DMS79 (cell line): ENCODE measurements at places on chromosomes 2 and 18.

- no peak for DNase-seq
Observed at GRCh38 chr2:86331384-86331783, 6.0 kb downstream of the REEP1 start.

- no peak for DNase-seq
Observed at GRCh38 chr18:26971409-26971808, 105.9 kb upstream of the AQP4 start.

- no peak for DNase-seq
Observed at GRCh38 chr18:50717563-50717962, 102.3 kb downstream of the MRO start.

DNA sequence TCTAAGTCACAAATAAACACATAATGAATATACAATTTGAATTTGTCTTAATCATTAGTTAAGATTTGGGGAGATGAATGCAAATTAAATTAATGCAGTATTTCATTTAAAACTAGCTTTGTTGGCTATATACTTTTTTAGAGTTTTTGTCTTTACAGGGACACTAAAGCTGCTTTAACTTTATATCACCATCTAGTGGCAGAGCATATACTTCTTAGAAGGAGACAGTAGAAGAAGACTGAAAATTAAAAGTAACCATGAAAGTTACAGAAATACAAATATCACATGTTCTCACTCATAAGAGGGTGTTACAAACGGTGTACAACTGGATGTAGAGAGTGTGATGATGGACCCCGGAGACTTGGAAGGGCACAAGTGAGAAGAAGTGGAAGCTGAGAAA, 268.3 kb upstream of the NETO1 start:
- DNase-seq: no peak

DNA sequence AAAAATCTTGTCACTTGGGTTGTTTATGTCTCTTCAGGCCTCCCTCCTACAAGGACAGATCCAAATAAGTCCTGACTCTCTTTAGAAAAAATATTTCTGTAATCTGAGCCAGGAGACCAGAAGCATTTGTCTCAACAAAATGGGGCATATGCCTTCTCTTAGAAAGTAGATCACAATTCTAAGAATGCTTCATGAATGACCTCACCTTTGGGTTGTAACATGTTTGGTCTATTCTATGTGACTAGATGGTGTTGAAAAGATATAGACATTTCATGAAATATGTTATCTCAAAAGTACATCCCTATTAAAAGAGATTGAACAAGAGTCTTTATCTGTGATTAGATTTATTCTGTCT, 159.0 kb upstream of the SETBP1 start:
- no peak for DNase-seq

DNA sequence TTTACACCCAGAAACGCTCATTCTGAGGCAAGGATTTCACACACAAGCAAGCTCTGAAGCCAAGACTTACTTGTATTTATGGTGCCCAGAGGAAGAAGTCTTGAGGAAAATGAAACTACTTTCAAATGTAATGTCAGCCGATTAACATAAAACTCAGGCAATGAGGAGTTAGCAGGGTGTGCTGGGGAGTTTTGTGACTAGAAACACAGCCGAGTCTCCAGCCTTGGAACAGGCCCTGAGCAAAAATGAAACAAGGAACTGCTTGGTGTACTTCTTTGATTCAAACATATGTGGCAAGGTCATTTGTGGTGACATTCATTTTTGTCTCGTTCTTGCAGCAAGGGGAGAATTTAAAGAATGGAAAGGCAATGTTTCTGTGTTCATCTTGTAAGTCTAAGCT, 4.5 kb downstream of the DYTN start:
- no peak for DNase-seq

DNA sequence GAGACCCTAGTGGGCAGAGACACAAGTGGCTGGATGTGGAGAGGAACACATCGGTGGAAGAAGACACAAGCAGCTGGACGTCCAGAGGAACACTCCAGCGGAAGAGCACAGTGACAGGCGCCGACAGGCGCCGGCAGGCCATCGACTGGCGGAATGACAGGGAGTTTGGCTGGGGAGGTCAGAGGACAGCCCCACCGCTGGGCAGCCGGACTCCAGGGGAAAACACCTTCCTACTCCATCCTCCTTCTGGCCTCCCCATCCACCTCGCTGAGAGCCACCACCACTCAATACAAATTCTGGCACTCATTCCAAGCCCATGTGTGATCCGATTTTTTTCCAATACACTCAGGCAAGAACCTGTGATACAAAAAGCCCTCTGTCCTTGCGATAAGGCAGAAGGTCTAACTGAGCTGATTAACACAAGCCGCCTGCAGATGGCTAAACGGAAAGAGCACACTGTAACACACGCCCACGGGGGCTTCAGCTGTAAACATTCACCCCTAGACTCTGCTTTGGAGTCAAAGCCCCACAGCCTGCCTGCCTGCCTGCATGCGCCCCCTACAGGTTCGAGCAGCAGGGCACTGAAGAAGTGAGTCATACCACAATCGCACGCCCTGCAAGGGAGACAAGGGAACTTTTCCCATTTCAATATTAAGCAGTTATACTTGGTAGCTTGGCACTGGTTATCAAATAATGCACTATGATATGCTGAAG, 50.2 kb upstream of the LRP1B start:
- no peak for DNase-seq

GRCh38 chr2:18272148-18272494, 288.3 kb downstream of the RDH14 start:
- DNase-seq: no peak

GRCh38 chr2:38163006-38163405, 87.1 kb upstream of the CYP1B1 start:
- DNase-seq: no peak

GRCh38 chr18:44943311-44943881, 262.7 kb downstream of the SETBP1 start:
- DNase-seq: peak; percentile 43

GRCh38 chr2:128726236-128726635, 407.6 kb upstream of the HS6ST1 start:
- no peak for DNase-seq

- no peak for DNase-seq
Observed at GRCh38 chr2:15725782-15726112, 134.1 kb downstream of the DDX1 start.

DNA sequence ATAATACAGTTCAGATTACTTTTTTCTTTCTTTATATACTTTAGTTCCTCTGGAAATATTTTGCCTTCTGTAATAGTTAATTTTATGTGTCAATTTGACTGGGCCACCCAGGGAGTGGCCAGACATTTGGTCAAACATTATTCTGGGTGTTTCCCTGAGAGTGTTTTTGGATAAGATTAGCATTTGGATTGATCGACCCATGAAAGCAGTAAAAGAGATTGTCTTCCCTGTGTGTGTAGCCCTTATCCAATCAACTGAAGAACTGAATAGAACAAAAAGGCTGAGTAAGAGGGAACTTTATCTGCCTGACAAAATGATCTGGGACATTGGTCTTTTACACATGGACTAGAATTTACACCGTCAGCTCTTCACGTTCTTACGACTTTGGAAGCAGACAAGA, 1190.1 kb upstream of the FAM98A start:
- DNase-seq: no peak

- peak; percentile 50 for DNase-seq
Observed at GRCh38 chr2:24049485-24050021, at the start of gene FKBP1B. Gene FKBP1B, plus strand, starts transcription at chr2:24049741. Its CDS starts 109 bp downstream, at chr2:24049850.

- no peak for DNase-seq
Observed at GRCh38 chr18:28174181-28174905, 2.6 kb downstream of the CDH2 start.

GRCh38 chr2:30714811-30715709, 92.2 kb downstream of the CAPN13 start:
- DNase-seq: no peak

DNA sequence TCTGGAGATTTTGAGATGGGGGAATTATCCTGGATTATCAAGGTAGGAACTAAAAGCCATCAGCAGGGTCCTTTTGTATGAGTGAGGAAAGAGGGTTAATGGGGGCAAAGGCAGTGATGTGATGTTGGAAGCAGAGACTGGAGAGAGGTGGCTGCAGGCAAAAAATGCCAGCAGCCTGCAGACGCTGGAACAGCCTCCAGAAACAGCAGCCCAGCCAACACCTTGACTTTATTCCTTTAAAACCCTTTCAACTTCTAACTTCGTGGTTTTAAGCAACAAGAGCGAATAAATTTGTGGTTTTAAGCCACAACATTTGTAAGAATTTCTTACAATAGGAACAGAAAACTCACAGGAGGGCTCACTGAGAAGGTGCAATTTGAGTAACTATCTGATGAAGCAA, 523.1 kb upstream of the HS6ST1 start:
- no peak for DNase-seq

GRCh38 chr2:225768741-225769140, 369.2 kb downstream of the NYAP2 start:
- no peak for DNase-seq

GRCh38 chr2:54666634-54667265, 56.7 kb upstream of the EML6 start:
- no peak for DNase-seq

DNA sequence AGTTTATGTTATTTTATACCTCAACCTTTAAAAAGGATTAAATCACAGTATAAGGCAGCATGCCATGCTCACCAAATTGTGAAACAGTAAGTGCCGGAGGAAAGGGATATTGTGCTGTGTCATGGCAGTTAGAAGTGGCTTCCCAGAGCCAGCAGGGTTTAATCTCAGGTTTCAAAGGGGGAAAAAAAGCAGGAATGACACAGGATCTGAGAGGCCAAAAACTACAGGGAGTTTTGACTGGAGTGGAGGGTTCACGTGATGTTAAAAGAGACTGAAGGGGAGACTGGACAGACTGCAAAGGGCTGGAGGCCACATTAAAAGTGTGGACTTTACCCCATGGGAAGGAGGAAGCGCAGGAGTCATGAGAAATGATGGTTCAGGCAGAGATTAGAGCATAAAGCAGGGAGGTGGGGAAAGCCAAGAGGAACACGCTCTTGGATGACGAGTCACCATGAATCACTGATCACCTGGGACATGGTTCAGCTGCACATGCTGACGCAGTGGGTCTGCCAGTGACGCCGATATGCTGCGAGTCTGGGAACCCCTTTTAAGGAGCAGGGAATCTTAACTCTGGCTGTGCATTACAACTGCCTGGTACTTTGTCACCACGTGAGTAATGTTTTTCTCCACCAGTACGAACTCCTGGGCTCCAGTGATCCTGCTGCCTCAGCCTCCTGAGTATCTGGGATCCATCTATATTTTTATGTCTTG, 6.1 kb downstream of the CHMP1B start:
- peak; percentile 66 for DNase-seq

- no peak for DNase-seq
Observed at GRCh38 chr2:193783681-193784080, 1588.9 kb upstream of the TMEFF2 start.
